Activated naive CD4-positive, alpha-beta T cell treated with anti-CD3 and anti-CD28 coated beads, Interleukin-2, amount 10 ng/mL, durations not matched to agents 7 days and 5 days (primary cell): ENCODE measurements at places on chromosomes 7 and 10.
A peak's percentile ranks its signal among the peaks of the same experiment; 100 is the strongest.

DNA sequence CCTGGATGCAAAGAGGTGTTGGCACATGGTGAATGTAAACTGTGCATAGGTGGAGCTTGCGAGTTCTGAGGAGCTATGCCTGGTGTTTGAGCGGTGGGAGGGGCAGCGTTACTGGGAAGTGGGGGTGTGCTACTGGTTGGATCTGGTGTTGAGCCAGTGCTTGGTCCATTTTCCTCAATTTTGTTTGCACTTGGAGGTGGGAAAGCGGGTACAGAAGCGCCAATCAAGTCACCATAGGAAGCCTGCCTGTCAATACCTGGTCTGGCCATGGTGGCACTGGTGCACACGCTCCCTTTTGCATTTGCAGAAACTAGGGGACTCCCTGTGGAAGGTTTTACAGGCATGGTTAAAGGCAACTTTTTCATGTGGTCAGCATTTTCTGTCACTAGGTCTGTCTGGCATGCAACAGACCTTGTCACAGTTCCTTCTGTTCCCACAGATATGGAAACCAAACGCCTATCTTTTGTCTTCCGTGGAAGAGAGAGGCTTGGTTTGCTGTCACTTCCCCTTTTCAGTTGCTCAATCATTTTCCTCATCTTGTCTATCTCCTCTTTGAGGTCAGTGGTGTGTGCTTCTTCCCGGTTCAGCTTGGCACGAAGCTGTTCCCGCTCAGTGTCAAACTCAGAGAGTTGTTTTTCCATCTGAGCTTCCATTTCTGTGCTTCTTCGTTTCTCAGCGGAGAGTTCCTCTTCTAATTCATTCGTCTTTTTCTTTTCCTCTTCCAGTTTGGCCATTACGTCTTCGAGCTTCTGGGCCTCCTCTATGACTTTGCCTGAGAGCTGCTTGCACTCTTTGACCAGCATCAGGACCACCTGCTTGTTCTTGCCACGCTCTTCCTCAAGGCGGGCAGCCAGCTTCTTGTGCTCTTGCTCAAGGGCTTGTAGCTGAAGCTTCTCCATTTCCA is 81.1 kb downstream of the CTTNBP2 start:
- DNase-seq: no peak

GRCh38 chr10:80160361-80161320 is 28.1 kb downstream of the PLAC9 start:
- DNase-seq: no peak

- DNase-seq: no peak
Measured at GRCh38 chr10:52782554-52782953, 10.0 kb upstream of the MBL2 start.

- DNase-seq: no peak
Measured at GRCh38 chr10:133158437-133158755, 1.6 kb upstream of the KNDC1 start.

DNA sequence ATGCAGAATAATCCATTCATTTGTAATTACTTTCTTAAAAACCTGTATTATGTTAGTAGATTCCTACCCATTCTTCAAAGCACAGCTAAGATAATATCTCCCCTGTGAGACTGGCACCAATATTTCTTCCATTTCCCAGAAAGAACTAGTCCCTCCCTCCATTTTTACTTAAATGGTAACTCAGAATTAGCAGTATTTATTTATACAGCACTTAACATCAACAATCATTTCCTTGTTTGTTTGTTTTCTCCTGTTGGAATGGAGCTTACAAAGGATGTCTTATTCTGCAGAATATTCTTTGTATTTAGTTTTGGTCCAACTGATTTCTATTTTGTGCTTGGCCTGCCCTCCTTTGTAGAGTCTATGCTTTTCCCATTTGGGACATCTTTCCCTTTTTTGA is 32.1 kb upstream of the PTPN12 start:
- DNase-seq: no peak

GRCh38 chr10:49314806-49315205 is 15.8 kb downstream of the C10orf71 start:
- DNase-seq: no peak

DNA sequence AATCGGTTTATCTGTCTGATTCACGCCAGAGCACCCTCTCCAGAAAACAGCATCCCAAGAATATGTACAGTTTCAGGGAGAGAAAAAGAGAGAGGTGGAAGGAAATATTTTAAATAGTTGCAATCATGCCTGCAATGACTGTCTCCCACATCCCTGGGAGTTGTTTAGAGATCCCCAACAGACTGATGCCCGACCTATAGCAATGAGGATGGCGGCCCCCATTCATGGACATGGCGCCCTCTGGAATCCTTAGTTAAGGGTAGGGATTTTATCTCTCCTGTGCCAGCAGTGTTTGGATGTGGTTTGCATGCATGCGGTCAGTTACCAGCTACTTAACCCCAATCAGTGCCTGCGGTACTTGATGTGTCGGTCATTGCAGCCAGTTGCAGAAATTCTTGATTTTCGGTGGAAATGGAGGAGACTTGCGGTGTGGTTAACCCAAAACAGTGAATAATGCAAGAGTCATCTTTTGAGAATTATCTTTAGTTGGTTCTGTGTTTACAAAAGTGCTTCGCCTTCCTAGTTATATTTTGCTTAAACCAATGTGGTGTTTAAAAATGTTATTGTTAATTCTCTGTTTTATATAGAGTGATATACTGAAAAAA is 186.0 kb upstream of the TCF7L2 start:
- no peak for DNase-seq

GRCh38 chr10:10798102-10798863 is 219.4 kb upstream of the CELF2 start:
- DNase-seq: no peak

- DNase-seq: no peak
Measured at GRCh38 chr7:139542308-139543151, 19.0 kb downstream of the CLEC2L start.

- no peak for DNase-seq
Measured at GRCh38 chr7:93890464-93891068, at the start of gene TFPI2. TFPI2 (minus strand) TSS chr7:93890753; CDS start chr7:93890678, 75 bp downstream.

- DNase-seq: peak; percentile 71
Measured at GRCh38 chr10:49398000-49398861, 2.3 kb upstream of the DRGX start.

DNA sequence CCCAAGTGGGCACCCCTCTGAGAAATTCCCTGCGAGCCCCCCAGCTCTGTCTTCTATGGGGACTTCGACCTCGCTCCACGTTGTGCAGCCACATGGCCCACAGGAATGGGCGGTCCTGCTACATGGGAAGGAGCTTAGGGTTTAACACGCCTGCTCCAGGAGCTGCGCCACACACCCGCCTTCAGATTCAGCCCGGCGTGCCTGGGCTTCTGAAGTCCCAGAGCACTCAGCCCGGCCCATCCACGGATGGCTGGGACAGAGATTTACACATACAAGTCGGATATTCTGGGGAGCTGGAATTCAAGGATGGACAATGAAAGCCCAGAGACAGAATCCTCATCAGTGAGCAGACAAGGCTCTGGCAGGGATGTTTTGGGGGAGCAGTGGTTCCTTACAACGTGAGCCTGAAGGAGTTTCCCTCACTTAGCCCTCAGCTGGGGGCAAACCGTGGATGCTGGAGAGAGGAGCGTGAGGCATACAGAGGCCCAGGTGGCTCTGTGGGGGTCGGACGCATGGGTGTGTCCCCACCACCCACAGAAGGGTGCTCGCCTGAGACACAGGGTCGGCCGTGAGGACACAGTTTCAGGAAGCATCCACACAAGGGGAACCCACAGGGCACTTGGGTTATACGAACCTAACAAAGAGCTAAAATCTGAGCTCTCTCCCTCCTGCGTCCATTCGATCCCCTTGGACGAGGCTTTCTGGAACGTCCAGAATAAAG is 372.9 kb downstream of the DNAJB6 start:
- DNase-seq: peak; percentile 8

DNA sequence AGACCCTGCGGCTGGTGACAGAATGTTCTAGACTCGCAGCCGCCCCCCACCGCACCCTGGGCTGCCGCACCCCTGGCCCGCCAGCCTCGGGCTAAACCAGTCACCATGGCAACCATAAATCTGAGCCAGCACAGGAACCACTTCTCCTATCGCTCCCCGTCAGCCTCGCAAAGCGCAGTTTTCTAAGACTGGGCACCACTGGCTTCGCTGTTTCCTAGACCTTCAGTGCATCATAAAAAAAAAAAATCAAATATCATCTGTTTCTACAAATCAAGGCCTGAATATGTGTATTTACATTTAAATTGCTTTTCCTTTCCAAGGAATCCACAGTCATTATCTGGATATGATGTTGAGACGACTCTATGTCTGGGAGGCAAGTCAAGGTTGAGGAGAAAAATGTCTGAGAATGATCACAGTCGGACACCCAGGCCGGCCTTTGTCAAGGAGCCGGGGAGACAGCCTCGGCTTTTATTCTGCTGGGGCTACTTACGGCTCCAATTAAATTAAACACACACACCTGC is 99.9 kb downstream of the PTPRN2 start:
- DNase-seq: no peak

- DNase-seq: no peak
Measured at GRCh38 chr7:70654979-70655378, 477.0 kb upstream of the GALNT17 start.

GRCh38 chr7:133784486-133785001 is 342.6 kb upstream of the LRGUK start:
- DNase-seq: no peak
